Osteoblast (primary cell): ENCODE measurements at places on chromosomes 2 and 18. TPM values are rescaled to one million over a fixed set of nuclear protein-coding genes. Genes with fewer than 3 reads are reported as not detected.

DNA sequence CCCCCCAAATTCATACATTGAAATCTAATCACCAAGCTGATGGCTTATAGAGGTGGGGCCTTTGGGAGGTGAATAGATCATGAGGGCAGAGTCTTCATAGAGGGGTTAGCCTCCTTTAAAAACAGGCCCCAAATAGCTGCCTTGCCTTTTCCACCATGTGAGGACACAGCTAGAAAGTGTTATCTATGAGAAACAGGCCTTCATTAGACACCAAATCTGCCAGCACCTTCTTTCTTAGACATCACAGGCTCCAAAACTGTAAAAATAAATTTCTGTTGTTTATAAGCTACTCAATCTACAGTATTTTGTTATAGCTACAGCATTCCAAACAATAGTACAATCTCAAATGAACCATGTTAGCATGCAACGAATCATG lies 459.3 kb upstream of the GCFC2 start:
- DNase-seq: no peak

DNA sequence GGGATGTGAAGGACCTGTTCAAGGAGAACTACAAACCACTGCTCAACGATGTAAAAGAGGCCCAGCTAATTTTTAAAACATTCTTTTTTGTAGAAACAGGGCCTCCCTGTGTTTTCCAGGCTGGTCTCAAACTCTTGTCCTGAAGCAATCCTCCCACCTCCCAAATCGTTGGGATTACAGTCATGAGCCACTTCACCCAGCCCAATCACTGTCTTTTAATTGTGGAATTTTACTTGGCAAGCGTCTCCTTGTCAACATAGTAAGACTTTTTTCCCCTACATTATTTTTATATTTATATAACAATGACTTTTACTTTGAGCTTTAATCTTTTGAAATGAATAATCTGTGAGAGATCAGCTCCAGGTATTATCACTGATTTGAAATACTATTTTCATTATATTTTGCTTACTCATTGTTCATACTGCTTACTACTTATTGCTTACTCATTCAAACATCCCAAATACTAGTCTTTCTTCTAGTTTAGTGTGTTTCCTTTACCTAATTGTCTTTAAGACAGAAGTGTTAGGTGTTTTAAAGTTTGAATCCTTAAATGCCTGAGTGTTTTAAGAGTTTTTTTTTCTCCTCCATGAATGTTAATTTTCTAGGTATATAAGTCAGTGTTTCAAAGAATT lies 48.9 kb downstream of the PTPN4 start:
- no peak for DNase-seq

DNA sequence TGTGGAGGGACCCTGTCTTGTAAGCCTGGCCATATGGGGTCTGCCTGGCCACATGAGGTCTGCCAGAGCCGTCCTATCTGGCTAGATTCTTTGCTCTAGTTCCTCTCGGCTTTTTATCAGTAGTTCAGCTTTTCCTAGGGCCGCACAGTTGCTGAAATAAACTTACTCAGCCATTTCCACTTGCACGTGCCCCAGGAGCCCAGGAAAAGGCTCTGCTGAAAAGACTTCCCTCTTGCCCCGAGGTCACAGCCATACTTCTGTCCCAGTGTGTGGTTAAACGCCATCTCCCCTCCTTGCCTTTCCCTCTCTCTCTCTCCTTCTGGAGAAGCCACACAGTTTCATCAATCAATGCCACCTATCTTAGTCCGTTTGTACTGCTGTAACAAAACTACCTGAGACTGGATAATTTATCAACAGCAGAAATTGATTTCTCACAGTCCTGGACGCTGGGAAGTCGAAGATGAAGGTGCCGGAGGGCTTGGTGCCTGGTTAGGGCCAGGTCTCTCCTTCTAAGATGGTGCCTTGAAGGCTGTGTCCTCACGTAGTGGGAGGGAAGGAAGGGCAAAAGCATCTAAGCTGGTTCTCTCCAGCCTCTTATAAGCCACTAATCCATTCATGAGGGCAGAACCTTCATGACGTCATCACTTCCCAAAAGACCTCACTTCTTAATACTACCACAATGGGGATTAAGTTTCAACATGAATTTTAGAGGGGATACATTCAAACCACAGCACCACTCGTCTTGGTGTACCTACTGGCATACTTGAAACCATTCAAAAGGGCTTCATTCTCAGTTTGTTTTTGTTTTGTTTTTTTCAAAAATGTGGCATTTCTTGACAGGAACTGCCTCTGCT lies 11.2 kb upstream of the GALM start:
- peak; percentile 6 for DNase-seq

DNA sequence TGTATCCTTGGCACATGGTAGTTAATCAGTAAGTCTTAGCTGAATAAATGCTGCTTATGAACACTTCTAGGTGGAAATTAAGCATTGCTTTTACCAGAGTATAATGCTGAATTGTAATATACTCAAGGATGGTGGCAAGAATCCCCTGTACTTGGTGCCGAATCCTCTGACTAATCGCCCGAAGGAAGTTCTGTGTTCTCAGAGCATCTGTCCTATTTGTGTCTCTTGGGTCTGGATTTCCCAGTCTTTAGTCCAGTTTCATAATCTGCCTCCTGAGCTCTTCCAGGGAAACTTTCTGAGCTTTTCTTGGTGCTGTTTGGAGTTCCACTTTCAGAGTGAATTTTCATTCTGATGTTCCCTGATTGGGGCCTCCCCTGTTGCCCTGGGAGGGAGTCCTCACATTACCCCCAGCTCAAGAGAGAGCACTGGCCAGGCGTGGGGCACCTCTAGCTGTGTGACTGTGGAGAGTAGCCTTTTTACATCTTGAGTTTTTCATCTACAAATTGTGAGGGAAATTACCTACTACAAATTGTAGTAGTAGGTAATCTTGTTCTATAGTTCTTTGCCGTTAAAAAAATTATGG lies 144.9 kb downstream of the LTBP1 start:
- DNase-seq: no peak

Gene REG3G
- not detected in 2 replicates for total RNA-seq

Gene TMEM237
- total RNA-seq: 43.6 and 49.6 TPM in 2 replicates

Gene MRPS9
- 17.7 and 18.9 TPM in 2 replicates for total RNA-seq
